ENCODE measurements at places on chromosomes 1 and 21.

DNA sequence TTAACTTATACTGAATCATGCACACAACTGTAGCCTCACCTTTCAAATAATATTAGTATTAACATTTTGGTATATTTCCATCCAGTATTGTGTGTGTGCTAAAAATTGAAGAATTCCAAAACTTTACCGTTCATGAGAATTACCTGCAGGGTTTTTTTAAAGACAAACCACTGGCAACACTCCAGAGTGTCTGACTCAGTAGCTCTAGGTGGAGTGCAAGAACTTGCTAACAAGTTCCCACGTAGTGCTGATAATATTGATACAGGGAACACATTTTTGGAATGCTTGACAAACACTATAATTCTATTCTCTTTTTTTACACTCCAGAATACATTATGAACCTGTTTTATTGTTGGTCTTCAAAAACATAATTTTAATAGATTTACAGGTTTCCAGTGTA lies 27.7 kb upstream of the SLC5A9 start:
- no peak for DNase-seq

GRCh38 chr1:205236951-205237475 lies 9.3 kb downstream of the TMCC2 start:
- DNase-seq, result no peak

- peak; percentile 7 for DNase-seq
Observed at GRCh38 chr1:31707711-31708110, 3.9 kb upstream of the COL16A1 start.

DNA sequence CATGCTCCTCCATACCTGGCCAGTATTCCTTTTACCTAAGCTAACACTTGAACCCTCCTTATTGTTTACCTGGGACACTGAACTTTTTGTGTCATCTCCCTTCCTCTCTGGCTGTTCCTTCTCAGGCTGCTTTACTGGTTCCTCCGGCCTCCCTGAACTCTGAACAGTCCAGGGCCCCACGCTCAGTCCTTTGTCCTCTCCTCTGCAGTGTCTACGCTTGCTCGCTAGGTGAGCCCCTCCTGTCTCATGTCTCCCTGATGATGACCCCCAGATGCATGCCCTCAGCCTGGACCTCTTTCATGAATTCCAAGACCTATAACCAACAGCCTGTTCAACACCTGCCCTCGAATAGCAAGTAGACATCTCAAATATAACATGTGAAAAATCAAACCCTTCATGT lies 108.4 kb upstream of the COA6 start:
- no peak for DNase-seq

DNA sequence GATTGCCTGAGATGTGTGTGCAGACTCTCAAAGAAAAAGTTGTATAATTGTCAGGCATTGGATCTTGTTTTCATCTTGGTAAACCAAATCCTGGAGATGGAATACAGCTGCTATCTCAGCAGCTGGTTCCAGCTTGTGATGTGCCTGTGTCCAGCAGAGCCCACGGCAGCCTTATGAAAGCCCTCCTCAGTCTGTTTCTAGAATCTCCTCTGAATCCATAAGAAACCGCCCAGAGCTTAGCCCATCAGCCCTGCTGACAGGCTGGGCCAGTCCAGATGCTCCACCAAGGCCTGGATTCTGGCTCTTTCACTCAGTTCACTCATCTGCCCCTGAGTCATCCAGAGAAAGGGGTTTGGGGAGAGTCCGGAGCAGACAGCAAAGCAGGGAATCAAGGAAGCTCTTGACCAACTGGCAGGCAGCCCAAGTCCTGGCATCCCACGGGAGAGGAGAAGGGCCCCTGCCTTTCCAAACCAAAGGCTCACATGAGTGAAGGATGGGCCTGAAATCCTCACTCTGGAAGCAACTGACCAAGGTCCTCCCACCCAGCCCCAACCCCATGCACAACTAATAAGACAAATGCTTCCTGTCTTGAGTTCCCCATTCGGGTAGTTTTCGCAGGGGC lies 45.7 kb downstream of the NAV1 start:
- peak; percentile 44 for DNase-seq

DNA sequence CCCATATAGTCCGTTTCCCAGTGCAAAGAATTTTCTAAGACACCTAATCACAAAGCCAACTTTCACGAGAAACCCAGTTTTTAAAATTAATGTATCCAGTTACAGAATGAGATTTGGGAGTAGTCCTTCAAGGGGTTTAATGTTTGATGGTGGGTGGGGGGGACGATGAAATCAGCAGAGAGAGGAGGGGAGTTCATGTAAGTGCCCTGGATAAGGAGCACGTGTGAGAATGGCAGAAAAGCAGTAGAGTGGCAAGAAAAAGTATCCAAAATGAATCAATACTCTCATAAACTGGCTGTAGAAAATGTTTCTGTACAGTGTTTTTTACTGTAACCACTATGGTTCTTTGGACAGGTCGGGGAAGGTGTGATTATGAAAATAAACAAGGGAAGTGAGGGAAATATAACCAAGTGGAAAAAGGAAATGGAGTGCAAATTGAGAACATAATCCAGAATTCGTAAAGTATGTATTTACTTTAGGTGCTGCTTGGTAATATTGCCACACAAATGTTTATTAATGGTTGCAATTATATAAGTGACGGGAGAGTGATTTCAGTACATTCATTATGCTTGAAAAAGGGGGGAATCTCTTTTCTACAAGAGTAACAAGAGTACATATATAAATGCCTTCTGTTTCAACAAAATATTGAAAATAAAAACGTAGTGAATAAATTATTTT lies 118.7 kb upstream of the RRP15 start:
- no peak for DNase-seq

GRCh38 chr1:15191770-15192169 lies 38.2 kb downstream of the TMEM51 start:
- DNase-seq, result no peak

- no peak for DNase-seq
Observed at GRCh38 chr1:117562581-117563491, 43.0 kb upstream of the TENT5C start.

- no peak for DNase-seq
Observed at GRCh38 chr21:45545691-45546531, 3.7 kb upstream of the SLC19A1 start.

GRCh38 chr1:51336004-51336403 lies 5.6 kb upstream of the TTC39A start:
- no peak for DNase-seq

GRCh38 chr1:30895944-30896660 lies 12.5 kb downstream of the SDC3 start:
- no peak for DNase-seq

DNA sequence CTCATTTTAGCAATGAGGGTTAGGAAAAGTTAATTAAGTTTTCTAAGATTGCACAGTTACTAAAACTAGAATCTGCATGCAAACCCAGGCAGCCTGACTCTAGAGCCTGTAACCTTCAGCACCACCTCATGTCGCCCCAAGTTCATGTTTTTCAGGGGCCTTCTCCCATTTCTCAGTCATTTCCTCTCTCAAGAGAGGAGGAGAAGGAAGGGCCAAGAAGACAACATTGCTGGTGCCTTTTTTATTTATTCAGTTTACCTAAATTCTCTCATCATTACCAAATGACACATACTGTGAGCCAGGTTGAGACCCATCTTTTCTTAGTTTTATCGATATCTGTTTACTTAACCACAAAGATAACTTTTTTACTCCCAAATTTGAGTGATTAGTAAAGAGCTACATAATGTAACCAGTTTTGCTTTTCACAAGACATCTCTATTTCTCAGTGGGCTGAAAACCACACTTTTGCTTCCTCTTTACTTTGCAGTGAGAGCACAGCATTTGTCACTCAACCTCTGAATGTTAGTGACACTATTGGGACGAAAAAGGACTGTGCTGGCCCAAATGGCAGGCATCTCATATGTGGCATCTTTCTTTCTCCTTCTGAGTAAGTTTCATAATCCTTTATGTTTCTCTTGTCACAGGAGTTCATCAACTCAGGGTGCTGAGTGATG lies at the start of gene CD101:
CD101 (plus strand) TSS at position 507 of the 674 bp plus-strand sequence; CDS start at position 565, 58 bp downstream.
- peak; percentile 63 for DNase-seq

DNA sequence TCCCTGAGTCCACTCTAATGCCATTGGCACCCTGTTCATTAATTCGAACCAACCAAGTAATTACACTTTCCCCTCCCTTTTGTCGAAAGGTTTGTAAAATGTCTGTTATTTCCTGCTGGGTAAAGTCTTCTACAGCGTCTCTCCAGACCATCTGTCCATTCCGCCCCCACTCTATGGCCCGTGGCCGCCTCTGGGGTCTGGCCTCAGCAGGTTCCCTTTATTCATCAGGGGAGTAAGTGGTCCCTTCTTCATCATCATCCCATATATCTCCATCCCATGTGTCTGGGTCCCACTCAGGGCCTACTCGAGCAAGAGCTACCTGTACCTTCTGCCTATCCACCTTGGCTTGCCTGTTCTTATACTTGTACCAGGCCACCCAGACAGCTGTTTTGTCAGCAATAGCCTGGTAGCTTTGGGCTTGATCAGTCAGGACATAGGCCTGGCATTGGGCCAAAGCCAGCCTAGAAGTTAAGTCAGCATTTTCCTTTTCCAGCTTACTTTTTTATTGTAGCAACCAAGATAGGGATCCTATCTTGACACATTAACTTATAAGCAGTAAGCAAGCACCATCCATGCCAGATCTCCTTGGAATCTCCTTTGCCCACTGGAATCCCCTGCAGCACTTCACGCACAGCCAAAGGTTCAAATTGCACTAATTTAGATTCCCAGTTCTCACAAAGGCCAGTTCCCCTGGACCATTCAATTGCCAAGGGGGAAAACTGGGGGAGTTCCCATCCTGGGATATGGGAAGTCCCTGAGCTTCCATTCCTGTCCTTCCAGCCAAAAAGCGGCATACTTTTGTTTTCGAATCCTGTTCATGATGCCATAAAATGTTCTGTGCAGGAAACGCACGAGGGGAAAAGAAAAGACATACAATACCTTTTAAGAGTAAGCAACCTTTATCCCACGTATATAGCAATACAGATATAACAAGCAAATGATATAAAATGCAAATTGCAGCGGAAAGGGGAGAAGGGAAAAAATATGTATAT lies 6.6 kb upstream of the STUM start:
- DNase-seq, result no peak

DNA sequence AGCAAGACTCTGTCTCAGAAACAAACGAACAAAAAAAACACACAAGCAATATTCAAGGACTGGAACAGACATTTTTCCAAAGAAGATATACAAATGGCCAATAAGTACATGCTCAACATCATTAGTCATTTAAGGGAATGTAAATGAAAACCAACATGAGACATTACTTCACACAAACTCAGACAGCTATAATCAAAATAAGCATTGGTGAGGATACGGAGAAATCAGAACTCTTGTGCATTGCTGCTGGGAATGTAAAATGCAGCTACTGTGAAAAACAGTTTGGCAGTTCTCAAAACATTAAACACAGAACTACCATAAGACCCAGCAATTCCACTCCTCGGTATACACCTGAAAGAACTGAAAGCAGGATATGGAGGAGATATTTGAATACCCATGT lies 15.4 kb downstream of the NOL9 start:
- DNase-seq, result no peak

- DNase-seq, result no peak
Observed at GRCh38 chr1:1034439-1034781, 14.5 kb downstream of the AGRN start.

DNA sequence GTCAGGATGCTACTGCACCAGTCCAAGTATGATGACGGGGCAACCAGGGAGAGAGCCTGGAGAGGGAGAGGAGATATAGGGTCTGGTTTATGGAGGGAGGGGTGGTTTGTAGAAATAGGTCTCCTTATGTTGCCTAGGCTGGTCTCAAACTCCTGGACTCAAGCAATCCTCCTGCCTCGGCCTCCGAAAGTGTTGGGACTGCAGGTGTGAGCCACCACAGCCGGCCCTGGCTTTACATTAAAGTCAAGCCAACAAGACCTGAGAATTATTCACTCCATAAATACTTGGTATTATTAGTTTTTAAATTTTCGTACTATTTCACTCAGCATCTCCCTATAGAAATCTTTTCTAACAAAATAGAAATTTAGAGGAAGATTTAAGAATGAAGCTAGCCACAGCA lies 86.8 kb downstream of the MATN1 start:
- no peak for DNase-seq

DNA sequence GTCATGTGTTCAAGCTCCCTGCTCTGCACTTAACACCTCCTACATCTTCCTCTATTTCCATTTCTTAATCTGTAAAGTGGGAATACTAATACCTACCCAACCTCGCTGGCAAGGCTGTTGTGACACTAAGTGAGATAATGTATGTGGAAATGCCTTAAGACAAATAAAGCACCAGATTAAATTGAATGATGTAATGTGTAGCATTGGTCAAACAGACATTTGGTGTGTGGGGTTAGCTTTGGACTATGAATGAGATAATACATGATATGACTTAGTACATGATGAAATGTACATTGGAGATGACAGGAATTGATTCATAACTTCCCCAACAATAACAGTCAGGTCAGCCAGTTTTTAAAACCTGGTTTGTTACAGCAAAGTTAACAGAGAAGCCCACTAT lies 5.2 kb downstream of the AMPD1 start:
- no peak for DNase-seq

DNA sequence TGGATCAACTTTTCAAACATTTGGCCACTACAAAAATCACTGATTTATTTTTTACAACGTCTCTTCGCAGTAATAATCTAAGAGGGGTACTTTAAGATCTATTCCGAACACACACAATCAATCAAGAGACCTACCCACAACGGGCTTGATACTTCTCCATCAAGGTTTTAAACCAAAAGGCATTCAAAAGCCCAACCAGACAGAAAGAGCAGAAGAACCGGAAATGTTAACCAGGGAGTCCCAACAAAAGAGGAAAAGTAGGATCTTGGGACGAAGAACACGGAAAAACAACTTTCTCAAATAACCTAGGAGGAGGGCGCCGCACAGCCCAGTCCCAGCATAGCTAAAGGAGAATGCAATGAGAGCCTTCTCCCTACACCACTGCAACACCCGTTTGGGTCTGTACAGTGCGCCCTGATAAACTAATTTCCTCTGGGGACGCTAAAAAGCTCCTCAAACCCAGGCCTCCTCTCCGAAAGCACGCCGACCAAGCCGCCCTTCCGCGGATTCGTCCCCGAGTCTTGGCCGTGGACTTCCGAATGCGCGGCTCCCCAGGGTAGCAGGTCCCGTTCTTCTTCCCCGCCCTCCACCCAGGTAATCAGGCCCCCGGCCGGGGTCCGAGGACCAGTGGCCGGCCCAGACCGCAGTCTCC lies 623 bp downstream of the RPL22 start:
- DNase-seq, result peak; percentile 10

- no peak for DNase-seq
Observed at GRCh38 chr1:155105604-155106011, 22.1 kb upstream of the EFNA1 start.

DNA sequence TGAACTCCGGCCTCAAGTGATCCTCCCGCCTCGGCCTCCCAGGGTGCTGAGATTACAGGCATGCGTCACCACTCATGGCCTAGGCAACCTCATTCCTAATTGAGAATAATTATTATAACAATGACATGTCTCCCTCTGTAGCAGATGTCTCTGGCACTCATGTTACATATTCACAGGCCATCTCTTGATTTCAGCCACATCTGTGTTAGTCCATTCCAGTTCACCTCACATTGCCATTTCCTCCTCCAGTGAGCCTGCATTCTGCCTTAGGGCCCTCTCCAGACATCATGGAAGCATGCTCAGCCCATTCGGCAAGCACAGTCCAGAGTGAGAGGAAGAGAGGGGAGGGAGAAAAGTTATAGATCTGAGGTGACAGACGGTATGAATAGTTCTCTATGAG lies 32.5 kb downstream of the CDKN2C start:
- DNase-seq, result no peak

- DNase-seq, result no peak
Observed at GRCh38 chr1:178743801-178744200, 18.8 kb downstream of the RALGPS2 start.

All from Kasumi-1 (cell line).